Omental fat pad (tissue), 4 donors: ENCODE measurements at places on chromosomes 12 and 14. TPM values are rescaled to one million over a fixed set of nuclear protein-coding genes. Genes with fewer than 3 reads are reported as not detected.

DNA sequence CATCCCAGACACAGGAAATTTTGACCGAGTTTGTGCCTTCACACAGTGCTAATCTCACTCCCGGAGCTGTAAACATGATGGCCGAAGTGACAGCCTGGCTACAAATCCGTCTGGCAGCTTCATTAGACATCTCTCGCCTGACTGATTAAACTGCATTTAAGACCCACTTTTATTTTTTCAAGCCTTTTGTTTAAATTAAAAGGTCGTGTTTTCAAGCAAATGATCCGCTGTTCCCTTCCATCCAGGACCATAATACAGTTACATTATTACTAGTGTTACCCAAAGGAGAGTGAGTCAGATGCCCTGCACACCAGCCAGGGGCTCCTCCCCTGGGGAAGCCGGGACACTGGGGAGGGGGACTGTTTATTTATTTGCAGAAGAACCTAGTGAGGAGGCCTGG, 200.2 kb downstream of the EXOC5 start:
- no peak for DNase-seq

- DNase-seq = no peak
Measured at GRCh38 chr12:28294300-28294699, 104.0 kb downstream of the CCDC91 start.

DNA sequence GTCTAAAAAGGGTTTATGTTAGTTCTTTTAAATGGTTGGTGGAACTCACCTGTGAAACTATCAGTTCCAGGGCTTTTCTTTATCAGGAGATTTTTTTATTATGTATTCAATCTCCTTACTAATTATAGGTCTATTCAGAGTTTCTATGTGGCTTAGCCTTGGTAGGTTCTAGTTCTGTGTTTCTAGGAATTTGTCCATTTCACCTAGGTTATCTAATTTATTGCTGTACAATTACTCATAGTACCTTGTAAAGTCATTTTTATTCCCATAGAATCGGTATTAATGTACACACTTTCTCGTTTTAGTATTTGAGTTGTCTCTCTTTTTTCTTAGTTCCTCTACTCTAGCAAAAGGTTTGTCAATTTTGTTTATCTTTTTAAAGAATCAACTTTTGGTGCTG, 59.0 kb downstream of the BORCS5 start:
- no peak for DNase-seq

DNA sequence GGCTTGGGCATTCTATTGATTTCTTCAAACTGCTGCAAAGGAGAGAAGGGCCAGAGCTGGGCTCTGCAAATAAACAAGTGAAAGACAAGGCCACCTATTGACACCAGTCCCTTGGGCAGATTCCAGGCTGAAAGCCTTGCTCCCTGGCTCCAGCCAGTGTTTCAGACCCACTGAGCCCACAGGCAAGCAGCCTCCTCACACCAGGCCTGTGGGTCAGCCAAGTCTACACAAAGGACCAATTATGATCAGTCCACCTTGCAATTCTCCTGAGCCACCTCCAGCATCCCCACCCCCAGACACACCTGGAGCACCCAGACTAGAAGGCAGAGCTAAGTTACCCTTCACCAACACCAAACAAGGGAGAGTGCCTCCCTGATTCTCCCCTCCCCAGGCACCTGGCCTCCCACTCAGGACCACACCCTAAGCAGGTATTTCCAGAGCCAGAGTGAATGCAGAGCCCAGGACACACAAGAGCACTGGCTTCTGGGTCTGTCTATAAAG, 13.8 kb downstream of the ACTN1 start:
- no peak for DNase-seq

- no peak for DNase-seq
Measured at GRCh38 chr14:86897704-86898513, 1095.1 kb downstream of the GALC start.

DNA sequence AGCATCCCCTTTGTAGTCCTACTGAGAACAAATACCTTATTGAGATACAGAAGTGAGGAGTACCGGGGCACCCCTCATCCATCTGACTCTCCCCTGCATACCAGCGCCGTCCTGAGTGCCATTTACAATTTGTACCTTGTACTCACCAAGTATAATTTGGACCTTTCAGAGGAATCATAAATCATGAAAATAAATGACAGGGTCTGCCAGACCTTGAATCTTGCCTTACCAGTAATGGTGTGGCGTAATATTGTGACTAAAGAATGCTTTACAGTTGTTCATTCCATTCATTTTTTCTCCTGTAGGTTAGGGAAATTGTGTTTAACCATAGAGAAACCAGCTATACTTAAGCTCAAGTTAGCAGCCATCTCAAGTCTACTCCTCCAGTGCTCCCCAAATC, 243.7 kb upstream of the RGS6 start:
- no peak for DNase-seq

- no peak for DNase-seq
Measured at GRCh38 chr14:74475678-74476077, 17.4 kb downstream of the NPC2 start.

- DNase-seq = no peak
Measured at GRCh38 chr12:58139894-58140293, 198.5 kb downstream of the ATP23 start.

DNA sequence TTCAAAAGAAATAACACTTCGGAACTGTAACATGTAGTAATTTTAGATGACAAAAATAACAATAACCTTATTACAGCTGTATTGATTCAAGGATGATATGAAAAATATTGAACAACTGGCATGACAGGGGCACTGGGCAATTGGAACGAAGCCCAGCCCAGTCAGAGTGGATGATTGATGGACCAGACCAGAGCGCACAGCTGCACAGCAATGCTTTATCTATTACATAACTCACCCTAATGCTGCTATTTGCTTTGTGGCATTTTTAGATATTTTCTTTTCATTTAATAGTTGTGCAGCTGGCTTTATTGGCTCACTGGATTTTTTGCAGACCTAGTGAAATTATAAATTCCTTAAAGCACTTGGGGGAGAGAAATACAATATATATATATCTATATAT, 26.9 kb upstream of the FERMT2 start:
- DNase-seq = no peak

DNA sequence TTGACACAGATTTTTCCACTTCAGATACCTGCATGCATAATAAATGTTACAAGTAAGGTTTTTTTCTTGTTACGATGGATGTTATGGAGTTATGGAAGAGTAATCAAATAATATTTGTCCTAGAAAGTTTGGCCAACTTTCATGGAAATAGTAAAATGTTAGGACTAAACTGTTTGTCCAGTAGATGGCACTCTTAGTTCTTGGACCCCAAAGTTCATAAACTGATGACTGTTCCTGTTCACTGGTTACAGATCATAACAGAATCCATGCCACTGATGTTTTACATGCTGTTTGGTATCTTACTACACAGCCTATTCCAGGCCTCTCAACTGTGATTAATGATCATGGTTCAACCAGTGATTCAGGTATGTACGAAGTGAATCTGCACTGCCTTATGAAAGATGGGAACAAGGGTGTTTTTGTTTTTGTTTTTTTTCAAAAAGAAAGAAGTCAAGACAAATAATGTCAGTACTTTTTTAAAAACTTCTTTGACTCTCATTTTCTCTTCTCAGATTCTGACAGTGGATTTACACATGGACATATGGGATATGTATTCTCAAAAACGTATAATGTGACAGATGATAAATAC, 48.8 kb upstream of the SLCO1C1 start:
- DNase-seq = no peak

GRCh38 chr12:96108321-96108720, 72.9 kb upstream of the LTA4H start:
- DNase-seq = no peak

- DNase-seq = no peak
Measured at GRCh38 chr12:83128540-83128939, 441.8 kb downstream of the TMTC2 start.

DNA sequence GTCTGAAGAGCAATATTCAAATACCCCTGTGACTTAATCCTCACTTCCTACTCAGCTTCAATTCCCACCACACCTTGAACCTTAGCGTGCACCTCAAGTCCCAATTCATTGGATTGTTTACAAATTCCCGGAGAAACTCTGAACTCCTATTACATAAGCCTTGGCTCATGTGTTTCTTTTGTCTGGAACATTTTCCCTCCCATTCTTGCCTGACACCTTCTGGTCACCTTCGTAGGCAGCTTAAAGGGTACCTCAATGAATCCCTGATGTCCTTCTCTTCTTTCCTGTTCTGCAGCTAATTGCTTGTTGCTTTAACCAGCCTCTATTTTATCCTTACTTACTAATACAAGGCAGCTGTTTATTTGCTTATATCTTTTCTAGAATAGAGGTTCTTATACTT, 85.0 kb upstream of the SEL1L start:
- no peak for DNase-seq

GRCh38 chr12:11668611-11669010, 19.1 kb downstream of the ETV6 start:
- DNase-seq = no peak

Gene PLD4
- total RNA-seq = under 0.01 TPM

Gene KERA
- total RNA-seq = not detected

Gene KLHL33
- total RNA-seq = 2.0 TPM
